ENCODE measurements at places on chromosomes 1 and 21.

DNA sequence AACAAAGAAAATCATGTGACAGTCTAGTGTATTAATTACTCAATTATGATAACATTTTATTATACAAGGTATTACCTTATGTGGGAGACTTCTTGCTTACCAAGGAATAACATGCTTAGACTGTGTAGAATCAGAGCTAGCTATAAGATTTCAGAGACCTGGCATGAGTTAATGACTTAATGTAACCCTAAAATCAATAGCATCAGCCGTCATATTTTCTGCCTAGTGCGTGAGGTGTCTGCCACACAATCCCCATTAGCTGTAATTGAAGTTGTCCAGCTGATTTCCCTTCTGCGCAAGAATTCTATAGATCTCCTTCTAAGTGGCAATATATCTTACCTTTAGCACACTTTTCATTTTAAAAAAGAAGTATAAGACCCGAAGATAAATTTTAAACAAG lies 28.8 kb downstream of the CHODL start:
- DNase-seq = no peak

DNA sequence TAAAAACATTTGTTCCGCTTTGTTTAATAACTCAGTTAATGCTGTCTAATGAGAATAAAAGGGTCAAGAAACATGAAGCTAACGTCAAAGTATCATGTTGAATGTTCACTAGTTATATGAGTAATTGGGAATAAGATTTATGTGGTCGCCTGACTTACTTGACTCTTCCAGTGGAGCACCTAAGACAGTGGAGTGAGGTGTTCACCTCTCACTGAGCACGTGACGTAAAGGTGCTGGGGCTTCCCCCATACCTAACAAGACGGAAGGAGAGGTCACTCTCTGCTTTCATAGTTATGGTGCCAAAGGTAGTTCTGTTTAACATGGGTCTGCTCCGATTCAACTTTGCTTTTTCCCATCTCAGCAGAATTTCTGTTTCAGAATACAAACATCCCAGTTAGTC lies 686 bp downstream of the KMO start:
- DNase-seq = no peak

- DNase-seq = no peak
Measured at GRCh38 chr1:190049314-190049713, 428.4 kb downstream of the BRINP3 start.

DNA sequence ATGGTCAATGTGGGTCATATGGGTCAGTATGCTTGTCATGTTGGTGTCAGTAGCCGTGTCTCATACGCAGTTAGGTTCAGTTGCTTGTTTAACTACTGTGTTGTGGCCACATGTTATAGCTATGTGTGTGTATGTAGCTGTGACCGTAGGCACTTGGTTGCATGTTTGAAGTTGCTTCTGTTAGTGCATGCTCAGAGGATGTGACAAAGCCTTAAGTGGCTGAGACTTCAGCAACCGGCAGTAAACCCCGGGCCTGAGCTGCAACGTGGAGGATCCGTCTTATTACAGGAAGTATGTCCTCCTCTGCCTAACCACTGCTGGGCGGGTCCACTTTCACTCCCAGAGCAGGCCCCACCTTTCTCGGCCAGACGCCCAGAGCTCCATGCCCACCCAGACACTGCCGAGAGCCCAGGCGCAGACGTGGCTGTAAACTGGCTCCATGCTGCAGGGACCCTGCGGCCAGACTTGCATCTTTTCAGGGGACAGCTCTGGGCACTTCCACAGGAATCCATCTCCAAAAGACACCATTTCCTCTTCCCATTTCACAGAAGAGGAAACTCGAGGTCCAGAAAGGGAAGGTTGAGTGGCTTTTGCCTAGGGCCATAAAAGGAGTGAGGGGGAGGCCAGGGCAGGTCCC lies 2.2 kb downstream of the TCEA3 start:
- DNase-seq = peak; percentile 76

DNA sequence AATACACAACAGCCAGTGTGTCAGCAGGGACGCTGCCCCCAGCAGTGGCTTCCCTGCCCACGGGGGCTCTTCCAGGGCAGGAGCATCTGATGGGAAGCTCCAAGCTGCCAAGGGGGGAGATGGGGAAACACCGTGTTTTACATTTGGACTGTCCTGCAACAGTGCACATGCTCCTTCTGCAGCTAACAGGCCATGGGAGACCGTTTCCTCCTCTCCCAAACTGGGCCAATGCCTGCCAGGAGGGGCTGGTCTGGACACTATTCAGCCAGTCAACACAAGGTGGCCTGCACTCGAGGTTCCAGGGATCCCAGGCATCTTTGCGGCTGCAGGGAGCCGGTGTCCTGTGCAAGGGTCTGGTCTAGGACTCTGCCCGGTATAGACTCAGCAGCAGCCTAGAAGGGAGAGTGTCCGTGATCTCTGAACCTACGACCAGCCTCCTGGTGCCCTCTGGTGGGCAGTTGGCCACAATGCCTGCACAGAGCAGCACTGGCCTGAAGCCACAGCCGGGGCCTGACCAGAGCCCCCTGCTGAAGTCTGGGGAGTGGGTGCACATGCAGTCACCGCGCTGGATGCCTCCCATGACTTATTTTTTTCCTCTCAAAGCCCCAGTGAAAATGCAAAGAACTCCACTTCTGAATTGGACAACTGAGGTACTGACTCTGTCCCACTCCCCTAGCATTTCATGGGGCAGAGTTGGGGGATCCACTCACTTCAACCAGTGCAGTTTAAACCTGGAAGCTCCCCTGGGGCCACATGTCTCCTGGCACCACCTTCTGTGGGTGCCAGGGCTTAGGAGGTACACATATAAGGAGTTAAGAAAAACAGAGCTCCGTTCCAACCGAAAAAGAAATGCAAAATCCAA lies 33.3 kb downstream of the RCC2 start:
- DNase-seq = peak; percentile 82

- DNase-seq = peak; percentile 74
Measured at GRCh38 chr1:206982216-206982615, 12.0 kb upstream of the FCAMR start.

GRCh38 chr1:60697204-60697994 lies 385.0 kb upstream of the NFIA start:
- no peak for DNase-seq

DNA sequence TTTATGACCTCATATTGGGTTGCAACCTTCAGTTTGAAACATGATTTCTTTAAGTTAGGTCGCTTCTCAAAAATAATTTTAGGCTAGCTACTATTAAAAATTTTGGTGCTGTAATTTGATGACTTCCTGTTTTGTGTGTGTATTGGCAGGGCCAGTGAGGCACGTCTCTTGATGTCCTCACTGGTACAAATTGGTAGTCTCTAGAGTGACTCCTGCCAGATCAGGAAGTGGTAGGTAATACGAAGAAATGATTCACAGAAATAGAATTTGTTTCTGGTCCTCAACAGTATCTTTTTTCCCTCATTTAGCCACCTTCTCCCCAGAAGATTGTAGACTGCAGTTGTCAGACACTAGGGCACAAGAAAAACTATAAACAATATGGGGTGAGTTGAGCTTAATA lies 120.9 kb upstream of the KIAA1614 start:
- DNase-seq = no peak

Data from K562 (cell line).